ENCODE measurements at places on chromosomes 5 and 9.
A peak's percentile ranks its signal among the peaks of the same experiment; 100 is the strongest.

DNA sequence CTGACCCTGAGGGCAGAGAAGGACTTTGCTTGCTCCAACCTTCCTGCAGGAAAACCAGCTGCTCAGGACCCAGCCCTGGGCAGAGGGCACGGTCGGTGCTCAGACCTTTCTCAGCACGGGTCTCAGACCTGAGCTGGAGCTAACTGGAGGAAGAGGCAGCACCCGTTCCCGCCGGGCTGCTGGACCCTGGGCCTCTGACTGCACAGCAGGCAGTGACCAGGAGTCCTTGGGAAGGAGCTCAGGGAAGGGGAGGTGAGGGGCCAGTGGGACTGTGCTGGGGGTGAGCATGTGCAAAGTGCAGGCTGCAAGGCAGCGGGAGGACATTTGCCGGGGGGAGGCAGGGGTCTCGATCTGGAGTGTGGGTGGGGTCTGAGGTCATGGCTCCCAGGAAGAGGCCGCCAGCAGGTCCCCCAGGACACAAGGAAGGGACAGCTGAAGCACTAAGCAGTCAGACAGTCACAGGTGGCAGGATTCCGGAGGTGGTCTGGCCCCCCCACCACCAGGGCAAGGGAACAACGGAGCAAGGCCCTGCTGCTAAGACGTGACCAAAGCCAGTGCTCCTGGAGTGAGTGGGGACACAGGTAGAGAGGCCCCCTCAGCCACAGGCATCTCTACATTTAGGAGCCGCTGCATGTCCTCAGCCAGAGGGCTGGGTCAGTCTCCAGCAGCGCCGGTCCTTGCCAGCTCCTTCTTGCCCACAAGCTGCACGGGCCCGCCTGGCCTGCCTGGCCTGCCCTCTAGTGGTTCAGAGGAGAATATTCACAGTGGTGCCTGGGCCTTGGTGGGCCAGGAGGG, 4.8 kb upstream of the DPM2 start:
- peak; percentile 44 for ATAC-seq

DNA sequence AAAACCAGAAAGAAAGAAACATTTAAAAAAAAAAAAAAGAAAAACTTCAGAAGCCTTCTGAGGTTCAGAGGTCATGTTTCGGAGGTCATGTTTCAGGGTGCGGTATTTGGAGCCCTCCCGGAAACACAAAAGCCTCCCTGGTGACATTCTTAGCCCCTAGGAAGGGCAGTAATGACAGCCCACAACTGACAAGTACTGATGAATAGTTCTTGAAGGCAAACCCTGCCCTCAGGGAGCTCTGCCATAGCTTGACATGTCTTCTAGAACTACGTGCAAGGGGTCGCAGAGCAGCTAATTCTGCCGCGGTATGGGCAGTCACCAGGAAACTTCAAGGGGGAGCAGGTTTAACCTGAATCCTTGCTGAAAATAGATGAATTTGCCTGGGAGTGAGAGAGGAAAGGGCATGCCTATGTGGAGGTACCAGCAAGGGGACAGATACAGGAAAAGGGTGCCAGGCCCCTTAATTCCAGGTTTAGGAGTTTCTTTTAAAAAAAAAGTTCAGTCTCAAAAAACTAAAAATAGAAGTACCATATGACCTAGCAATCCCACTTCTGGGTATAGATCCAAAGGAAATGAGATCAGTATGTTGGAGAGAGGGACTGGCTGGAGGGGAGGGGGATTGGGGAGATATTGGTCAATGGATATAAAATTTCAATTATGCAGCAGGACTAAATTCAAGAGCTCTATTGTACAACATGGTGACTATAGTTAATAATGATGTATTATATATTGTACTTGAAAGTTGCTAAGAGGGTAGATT, 98.4 kb downstream of the C9orf152 start:
- peak; percentile 17 for ATAC-seq

GRCh38 chr5:154095904-154096303, 57.1 kb downstream of the MFAP3 start:
- ATAC-seq: no peak

- ATAC-seq: no peak
These were observed 1.4 kb upstream of the CTNNAL1 start for GRCh38 chr9:109014608-109015280.
